ENCODE measurements at places on chromosomes 1 and 21. TPM values are rescaled to one million over a fixed set of nuclear protein-coding genes. Genes with fewer than 3 reads are reported as not detected.

Gene TLCD4
- total RNA-seq: 10.8 TPM

Gene LORICRIN
- not detected for total RNA-seq

Gene BRDT
- total RNA-seq: not detected

Gene ST6GALNAC5
- 21.0 TPM for total RNA-seq

Gene STUM
- total RNA-seq: 2.5 TPM

Gene RPL11
- total RNA-seq: 1,656 TPM

Data from ovary (tissue), 10 donors.